ENCODE measurements at places on chromosomes 7 and 10.
A peak's percentile ranks its signal among the peaks of the same experiment; 100 is the strongest.

DNA sequence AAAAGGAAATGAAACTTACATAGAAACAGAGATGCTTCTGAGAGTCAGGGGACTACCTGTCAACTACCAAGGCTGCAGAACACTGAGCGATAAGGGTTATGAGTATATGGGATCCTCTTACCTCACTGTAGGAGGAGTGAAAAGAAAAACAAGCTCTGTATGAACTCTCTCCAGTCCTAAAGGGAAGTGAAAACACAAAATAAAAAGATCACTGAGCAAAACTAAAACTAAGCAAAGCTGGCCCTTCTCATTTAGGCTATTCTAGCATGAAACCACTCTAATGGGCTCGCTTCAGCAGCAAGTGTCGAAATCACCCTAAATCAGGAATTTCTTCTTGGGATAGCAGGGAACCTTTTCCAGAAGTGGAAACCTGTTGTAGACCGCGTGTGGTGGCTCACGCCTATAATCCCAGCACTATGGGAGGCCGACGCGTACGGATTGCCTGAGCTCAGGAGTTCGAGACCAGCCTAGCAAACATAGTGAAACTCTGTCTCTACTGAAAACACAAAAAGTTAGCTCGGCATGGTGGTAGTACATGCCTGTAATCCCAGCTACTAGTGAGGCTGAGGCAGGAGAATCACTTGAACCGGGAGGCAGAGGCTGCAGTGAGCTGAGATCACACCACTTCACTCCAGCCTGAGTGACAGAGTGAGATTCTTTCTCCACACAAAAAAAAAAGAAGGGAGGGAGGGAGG is 27.0 kb downstream of the DCLRE1C start:
- DNase-seq, result no peak

- DNase-seq, result no peak
Measured at GRCh38 chr7:80403686-80404241, 108.1 kb downstream of the GNAT3 start.

DNA sequence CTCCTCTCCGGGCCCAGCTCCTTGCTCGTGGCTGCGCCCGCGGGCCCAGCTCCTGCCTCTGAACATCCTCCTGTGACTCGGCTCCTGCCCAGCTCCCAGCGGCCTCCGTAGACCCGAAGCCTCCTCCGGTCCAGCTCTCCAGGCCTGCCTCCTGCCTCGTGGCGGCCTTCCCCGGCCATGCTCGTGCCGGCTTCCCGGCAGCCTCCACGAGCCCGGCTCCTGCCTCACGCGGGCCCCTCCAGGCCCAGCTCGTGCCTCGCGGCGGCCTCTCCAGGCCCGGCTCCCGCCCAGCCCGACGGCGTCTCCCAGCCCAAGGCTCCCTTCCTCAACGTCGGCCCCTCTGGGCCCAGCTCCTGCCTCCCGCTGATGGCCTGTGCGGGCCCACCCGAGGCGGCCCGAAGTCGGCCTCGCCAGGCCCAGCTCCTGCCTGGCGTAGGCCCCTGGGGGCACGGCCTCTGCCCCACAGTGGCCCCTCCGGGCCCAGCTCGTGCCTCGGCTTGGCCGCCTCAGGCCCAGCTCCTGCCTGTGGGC is 16.9 kb upstream of the TMEM248 start:
- no peak for DNase-seq

GRCh38 chr10:128466831-128467371 is 340.7 kb upstream of the MKI67 start:
- DNase-seq, result no peak

- no peak for DNase-seq
Measured at GRCh38 chr10:16271571-16271970, 165.2 kb upstream of the PTER start.

- no peak for DNase-seq
Measured at GRCh38 chr7:18140943-18141342, 113.3 kb upstream of the PRPS1L1 start.

GRCh38 chr10:35041502-35041879 is 48.6 kb downstream of the CUL2 start:
- DNase-seq, result no peak

DNA sequence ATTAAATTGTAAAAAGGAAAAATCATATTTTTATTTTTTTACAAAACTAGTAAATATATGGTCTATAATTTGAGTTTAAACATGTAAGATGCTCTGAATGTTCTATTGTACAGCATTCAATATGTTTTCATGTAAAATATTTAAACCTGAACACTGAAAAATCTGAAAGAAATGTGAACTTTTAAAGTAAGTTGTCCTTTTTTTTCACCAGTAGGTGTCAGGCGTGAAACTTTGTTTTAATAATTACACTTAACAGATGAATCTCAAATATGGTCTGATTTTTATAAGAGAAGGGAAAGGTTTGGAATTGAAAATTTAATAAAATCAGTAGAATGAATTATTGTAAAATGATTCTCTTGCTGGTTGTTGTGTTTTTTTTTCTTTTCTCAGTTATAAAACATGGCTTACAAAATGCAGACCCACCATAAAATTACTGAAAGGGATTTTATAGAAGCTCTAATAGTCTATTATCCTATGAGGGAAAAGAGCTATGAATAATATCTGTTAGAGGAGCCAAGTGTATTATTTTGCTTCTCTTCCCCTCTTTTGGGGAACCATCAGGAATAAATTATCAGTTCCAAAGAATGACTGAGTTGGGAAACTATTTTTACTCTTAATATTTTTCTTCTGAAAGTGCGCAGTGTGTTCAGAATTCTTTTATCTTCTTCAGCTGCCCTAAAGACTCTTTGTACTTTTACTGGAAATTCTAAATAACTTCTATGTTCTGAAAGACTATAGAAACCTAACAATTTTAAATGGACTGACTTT is 217.7 kb upstream of the FZD1 start:
- DNase-seq, result no peak

DNA sequence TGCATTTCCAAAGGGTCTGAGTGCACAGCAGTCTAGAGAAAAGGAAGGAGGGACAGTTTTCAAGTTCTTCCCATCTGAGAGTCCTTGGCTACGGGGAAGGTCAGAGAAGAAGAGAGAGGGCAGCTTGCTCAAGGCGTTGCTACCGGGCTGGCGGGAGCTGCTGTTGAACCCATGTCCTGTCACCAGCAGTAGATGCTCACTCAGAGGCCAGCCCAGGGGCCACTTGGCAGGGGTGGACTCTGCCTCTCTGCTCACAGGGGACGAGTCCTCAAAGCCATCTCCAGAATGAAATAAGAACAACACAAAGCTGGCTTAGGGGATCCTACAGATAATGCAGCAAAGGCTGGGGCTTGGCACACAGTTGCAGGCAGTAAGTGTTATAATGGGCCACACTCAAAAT is 231.5 kb downstream of the TNS3 start:
- DNase-seq, result no peak

DNA sequence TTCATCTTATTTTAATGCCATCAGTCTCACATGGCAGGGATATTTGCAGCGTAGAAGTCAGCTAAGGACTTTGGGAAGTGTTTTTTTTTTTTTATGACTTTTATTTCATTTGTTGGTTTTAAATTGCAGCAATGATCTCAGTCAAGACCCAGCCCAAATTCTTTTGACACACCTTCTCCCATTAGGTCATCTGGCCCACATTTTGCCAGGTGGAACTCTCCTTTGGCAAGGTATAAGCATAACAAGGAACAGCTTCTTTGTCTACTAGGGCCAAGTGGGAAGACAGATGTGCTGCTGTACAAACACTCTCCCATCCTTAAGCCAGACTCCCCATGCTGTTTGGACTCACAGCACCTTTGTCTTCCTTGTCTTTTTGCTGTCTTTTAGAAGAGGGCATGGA is 41.8 kb downstream of the PLEKHA8 start:
- no peak for DNase-seq

GRCh38 chr7:143085109-143085508 is 33.0 kb downstream of the OR6V1 start:
- DNase-seq, result peak; percentile 2

DNA sequence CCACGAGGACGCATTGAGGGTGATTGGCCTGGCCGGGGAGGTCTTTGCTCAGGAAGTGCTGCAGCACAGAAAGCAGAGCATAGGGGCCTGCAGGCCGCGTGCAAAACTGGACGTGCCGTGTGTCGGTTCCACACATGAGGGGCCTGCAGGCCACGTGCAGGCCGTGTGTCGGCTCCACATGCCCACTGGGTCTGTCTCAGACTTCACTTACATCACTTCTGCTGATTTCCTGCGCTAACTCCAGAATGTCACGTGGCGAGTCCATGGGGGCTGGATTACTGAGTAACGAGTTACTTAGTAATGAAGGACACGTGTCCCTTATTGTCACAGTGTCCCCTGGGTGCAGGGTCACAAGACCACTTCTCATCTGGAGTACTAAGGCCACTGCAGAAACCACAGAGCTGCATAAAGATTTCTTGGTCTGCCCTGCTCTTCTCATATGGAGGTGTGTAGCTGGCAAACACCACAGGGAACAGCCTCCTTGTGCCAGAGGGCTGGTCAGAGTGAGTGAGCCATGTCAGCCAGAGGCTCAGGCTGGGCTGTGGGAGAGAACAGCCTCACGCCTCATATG is 60.8 kb downstream of the GDI2 start:
- no peak for DNase-seq

- DNase-seq, result no peak
Measured at GRCh38 chr10:2228320-2228901, 491.1 kb upstream of the ADARB2 start.

DNA sequence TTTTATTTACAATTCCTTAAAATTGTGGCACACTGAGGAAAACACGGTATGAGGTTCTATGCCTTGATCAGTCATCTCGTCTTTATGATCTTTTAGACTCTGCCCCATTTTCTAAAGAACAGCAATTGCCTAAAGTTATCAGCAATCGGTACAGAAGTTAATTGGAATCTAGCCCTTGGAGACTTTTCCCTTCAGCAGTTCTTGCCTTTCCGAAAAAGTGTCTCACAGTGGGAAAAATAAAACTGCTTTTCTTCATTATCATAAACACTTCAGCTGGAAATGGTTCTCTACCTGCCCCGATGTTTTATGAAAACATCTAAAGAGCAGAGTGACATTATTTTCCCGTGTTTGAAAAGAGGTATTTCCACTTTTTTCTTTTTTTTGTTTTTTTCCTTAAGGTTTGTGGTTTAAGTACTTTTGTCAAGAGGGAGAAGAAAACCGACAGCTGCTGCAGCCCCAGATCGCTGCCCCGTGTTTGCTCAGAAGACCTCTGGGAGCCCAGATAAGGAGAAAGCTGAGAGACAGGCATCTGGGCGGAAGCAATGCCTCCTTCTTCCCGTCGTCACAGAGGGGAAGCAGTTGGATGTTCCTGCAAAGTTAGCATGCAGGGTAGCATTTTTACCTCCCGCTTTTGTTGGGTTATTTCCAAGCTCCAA is 149.7 kb downstream of the FRMD4A start:
- no peak for DNase-seq

DNA sequence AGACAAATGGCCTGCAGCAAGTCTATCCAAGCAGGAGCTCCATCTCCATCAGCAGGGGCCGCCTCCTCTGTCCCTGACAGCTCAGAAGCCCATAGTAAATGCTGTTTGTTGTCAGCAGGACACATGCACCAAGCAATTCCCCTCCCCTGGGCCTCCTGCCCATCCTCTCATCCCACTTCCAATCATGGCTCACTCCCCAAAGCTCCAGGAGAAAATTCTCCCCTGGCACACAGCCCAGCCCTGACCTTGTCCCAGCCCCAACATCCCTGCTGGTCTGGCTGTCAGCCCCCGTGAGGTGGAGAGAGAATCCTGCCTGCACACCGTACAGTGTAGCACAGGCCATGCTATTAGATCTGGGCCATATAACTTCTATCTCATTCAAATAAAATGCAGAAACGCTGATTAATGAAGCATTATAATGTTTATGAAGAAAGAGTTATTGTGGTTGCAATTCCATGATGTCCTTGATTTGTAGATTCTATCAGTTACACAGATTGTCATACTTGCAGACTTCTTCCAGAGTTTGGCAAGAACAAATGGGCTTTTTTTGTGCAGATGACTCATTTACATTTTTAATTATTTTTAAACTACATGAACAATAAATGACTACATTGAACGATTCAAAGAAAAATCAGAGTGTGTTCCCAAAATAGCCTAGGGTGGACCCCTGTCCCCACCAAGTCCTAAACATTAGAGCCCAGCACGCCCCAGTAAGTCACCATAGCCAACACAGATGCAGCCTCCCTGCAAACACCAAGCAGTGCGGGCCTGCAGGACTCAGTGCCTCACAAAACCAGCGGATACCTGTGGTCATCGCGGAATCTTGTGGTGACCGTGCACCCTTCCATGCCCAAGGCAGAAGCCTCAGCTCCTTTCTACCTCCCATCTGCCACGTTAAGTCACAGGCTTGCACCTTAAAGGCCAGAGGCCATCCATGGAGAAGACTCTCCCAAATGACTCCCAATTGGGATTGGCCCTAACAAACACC is 70.1 kb downstream of the COBL start:
- DNase-seq, result no peak

- no peak for DNase-seq
Measured at GRCh38 chr7:87058744-87059524, 520 bp downstream of the ELAPOR2 start.

DNA sequence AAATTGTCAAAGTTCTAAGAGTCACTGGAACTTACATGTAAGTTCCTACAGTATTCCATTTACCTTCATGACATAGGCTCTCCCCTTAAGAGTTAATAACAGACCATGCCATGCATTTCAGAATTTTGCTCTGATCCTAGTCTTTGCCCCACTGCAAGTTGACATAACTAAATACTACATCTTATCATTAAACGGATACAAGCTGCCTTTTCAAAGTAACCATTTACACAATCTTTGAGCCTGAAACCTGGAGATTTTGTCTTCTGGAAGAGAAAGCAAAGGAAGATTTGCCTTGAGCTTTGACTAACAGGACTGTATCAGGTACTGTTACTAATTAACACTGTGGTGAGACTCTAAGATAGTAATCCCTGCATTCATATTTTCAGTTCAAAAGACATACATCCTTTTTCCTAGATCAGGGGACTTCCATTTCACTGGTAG is 9.3 kb upstream of the AKR1D1 start:
- DNase-seq, result no peak

DNA sequence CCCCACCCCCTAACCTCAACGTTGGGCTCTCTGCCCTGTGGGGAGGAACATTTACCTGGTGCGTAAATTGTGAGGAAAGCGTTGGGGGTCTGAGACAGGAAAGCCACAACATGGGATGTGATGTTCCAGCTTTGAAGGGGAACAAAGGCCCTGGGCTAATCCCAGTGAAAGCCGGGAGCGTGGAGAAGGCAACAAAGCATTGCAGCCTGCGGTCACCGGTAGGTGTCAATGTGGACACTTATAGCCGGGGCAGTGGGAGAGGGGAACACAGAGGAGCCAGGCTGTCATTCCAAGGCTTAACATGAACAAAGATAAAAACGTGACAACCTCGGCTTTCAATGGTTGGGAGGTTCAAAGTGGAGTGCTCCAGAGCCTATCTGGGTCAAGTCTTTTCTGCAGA is 12.7 kb downstream of the PTF1A start:
- no peak for DNase-seq

GRCh38 chr7:100449190-100449795 is 13.0 kb upstream of the PPP1R35 start:
- DNase-seq, result no peak
